OCI-LY7 (cell line): ENCODE measurements at places on chromosomes 3 and 15. TPM values are rescaled to one million over a fixed set of nuclear protein-coding genes. Genes with fewer than 3 reads are reported as not detected.

GRCh38 chr3:15040844-15041243 is 24.3 kb downstream of the MRPS25 start:
- no peak for DNase-seq

- no peak for DNase-seq
These were observed 50.3 kb downstream of the PLXNA1 start for GRCh38 chr3:127033171-127033570.

DNA sequence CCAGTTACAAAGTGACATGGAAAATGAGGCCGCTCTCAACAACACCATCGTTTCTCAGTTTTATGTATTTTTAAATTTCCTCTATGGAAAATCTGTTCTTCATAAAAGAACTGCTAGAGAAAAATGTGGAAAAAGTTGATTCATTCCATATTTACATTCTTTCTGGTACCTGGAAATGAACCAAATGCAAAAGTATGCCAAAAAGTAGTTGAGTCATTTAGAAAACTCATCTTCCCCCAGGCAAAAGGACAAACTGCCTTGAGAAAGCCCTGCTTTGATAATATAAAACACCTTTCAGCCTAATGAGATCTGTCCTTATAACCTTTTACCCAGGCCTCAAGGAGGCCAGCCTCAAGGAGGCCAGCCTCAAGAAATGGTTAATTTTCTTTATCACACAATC is 283.0 kb upstream of the VEPH1 start:
- DNase-seq, result no peak

- no peak for DNase-seq
These were observed 41.9 kb downstream of the LIPC start for GRCh38 chr15:58473724-58474123.

GRCh38 chr3:49132437-49133225 is at the start of gene LAMB2:
TSS of gene LAMB2 (minus strand) at chr3:49133050. CDS start at chr3:49132867, 183 bp downstream.
- no peak for DNase-seq

DNA sequence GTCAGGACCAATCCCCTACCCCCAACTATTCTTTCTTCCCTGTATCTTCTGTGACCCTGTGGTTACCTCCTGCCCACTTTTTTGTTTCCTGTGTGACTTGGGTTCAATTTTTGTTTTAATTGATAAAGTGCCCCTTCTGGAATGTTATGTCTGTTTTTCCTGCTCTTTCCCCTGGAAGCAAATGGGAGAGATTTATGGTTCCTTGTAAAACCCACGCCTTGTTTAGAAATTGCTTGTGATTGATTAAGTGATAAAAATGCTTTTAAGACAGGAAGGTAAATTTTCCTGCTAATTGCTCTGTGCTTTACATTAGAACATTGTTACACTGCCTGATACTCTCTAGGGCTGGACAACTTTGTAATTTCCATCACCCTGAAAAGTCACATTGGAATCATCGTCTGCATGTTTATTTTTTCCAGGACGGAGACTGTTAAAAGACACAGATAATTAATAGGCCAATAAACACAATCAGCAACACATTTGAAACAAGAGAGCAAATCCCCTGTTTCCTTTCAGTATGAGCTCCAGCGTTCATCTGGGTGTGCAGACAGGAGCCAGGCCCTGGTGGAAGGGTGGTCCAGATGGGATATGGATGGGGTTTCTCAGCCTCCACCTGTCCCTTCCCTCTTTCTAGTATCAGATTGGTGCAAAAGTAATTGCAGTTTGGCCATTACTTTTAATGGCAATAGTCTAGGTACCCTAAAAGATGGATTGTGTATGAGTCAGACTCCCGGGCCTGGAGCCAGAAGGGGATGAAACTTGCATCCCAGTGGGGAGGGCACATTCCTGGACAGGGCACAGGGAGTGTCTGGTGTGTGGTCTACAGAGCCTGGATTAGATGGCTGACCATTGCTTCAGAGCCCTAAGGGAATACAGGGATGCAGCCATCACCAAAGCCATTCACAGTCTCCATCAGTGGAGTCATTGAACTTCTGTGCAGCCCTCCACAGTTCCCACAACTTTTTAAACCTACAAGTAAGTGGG is 58.1 kb upstream of the AGBL1 start:
- DNase-seq, result no peak

ZIC1 gene
- total RNA-seq, result not detected in 2 replicates

EFCC1 gene
- not detected in 2 replicates for total RNA-seq
